ENCODE measurements at places on chromosomes 5 and 9. TPM values are rescaled to one million over a fixed set of nuclear protein-coding genes. Genes with fewer than 3 reads are reported as not detected.

The SLC45A2 gene
- not detected for total RNA-seq

The MSMP gene
- not detected for total RNA-seq

The FOXD4L5 gene
- 0.13 TPM for total RNA-seq

The MEGF10 gene
- 0.26 TPM for total RNA-seq

The S100Z gene
- not detected for total RNA-seq

DNA sequence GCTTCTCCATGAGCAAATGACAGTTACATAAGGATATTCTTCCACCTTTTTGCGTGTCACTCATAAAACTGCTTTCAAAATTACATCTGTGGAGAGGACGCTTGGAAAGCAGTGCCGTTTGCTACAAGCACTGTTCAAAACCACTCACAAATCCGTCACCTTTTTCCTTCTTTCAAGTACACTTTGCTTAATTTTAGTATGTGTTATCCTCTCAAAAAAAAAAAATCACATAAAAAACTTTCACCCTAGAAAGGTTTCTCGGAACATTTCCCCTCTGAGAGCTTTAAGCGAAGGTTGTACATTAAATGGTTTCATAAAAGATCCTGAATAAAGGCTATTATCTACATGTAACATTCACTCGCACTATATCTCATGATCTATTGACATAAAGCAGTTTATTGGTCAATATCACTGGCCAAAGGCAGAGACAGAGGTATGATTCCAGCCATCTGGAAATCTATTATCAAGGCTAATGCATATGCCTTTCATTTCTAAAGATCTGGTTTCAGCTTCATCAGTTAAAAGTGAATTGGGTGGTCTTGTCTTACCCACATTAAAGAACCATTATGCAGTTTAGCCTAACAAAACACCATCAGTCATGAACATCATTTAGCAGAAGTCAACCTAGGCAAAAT lies 163.6 kb downstream of the ENC1 start:
- no peak for DNase-seq

GRCh38 chr9:70475211-70475610 lies 60.8 kb upstream of the KLF9 start:
- DNase-seq = no peak

DNA sequence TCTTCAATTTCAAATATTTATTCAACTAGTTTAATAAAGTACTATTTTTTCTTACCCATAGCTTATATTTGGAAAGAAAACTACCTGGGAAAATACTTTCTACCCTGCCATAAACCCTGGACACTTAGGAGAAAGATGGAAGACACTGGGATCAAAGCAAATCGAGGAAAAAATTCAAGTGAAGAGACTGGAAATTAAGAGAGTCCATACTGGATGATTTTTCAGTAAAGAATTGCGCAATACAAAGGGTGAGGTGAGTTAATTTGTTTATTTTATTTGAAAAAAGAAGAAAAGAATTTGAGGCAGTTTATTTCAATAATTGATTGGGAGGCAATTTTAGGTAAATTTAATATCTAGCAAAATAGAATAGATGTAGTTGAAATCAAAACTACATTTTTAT lies 331.8 kb upstream of the ITGA1 start:
- peak; percentile 7 for DNase-seq

DNA sequence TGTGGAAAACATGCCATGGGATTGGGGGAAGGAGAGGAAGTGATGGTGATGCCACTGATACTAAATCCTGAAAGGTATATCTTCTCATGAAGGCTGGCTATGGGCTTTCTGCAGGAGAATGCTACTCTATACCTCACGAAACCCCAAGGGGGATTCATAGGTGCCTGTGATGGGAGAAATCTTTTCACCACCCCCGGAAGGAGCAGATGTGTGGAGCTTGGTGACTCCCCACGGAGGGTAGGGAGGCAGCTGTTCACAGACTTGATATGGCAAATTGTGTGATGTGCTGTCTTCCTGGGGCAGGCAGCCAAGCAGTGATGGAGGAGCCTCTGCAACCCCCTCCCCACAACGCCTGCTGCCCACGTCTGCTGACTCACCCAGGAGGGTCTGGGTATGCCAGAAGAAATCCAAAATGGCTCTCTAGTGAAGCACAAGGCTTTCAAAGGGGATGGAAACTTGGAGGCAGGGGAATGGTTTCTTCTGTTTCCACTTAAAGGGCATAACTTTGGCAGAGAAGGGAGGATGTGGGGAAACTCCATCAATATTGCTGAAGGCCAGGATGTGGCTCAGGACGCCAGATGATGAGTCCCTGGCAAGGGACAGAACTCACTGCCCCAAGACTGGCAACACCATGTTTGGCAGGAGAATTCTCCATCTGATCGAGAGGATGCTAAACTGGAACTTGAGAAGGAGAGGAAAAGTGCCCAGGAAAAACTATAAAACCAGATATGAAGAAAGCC lies 188.3 kb downstream of the GABBR2 start:
- no peak for DNase-seq

DNA sequence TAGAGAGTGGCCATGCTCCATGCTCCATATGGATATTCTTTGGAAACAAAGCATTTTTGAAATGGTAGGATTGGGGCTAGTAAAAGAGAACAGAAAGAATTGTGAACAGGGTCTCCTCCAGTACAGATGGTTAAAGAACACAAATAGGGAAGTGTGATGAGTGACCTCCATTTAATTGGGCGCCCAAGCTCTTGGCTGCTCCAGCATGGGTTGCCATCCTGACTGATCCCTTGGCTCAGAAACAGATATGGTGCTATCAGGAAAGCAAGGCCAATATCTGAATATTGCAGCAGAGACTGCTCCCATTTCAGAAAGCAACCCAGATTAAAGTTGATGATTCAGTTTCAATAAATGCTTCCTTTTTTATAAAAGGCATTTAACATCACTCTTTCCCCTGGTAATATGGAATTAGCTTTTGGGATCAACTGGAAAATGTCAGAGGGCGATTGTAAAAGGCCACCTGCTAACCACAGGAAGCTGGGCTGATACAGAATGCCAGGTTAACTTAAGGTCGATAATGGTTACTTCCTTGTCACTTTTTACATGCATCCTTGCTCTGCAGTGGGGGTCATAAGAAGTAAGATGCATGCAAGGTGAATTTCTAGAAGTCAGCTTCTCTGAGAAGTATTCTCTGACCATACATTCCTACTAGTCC lies 52.9 kb downstream of the TMC1 start:
- no peak for DNase-seq

- DNase-seq = no peak
These were observed 18.7 kb upstream of the PIK3R1 start for GRCh38 chr5:68196876-68197275.

GRCh38 chr5:58872670-58873273 lies 289.9 kb downstream of the RAB3C start:
- no peak for DNase-seq

- DNase-seq = no peak
These were observed 440.8 kb upstream of the PIK3R1 start for GRCh38 chr5:67774786-67775185.

GRCh38 chr9:97744710-97745708 lies 47.9 kb upstream of the XPA start:
- no peak for DNase-seq

Data from bronchial epithelial cell (primary cell).